ENCODE measurements at places on chromosomes 7 and 10.
A peak's percentile ranks its signal among the peaks of the same experiment; 100 is the strongest.

DNA sequence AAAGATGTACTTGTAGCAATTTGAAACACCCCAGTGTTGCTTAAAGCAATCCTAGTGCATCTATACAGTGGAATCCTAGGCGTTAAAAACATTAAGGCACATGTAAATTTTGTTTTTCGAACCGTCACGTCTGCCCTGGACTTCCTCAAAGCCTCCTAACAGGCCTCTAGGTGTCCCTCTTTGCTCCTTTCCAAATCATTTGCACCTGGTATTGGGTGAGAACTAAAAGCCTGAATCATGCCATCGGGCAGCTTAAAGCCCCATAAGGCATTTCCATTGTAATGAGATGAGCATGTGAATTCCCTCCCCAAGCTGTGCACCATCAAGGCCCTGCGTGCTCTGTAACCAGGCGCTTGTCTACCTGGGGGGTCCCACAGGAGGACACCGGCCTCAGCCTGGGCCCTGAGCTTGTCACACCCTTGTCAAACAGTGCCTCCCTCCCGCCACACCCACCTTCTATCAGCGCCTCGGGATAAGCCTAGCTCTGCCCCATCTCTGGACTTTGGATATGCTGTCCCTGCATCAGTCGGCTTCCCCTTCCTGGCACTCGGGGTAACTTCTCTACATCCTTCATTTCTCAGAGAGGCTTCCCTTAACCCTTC lies 89.2 kb downstream of the WDR11 start:
- no peak for DNase-seq
- no peak overlapping the region for H3K4me3 ChIP-seq
- no peaks in the 10 kb centered on the region for H3K36me3 ChIP-seq
- H3K27ac ChIP-seq: no peak overlapping the region

- no peaks in the 10 kb centered on the region for H3K4me1 ChIP-seq
- H3K27me3 ChIP-seq: no peaks in the 10 kb centered on the region
- no peaks in the 10 kb centered on the region for H3K36me3 ChIP-seq
- no peak overlapping the region for H3K4me3 ChIP-seq
These were observed 65.1 kb downstream of the IGF2BP3 start for GRCh38 chr7:23405240-23405618.

DNA sequence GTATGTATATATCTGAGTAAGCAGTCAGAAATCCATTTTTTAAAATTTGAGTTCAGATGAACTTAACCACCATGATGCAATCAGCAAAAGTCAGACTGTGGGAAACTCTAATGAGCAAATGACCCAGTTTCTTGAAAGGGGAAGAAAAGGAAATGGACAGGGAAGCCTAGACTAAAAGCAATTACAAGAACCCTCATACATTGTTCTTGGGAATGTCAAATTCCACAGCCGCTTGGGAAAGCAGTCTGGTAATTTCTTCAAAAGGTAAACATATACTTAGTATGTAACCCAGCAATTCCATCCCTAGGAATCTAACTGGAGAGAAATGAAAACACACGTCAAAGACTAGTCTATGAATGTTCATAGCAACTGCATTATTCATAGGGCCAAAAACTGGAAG lies 16.4 kb upstream of the FOXK1 start:
- DNase-seq: no peak
- no peaks in the 10 kb centered on the region for H3K36me3 ChIP-seq
- H3K4me1 ChIP-seq: peaks cover 7% of the 10 kb centered on the region
- no peaks in the 10 kb centered on the region for H3K27me3 ChIP-seq

DNA sequence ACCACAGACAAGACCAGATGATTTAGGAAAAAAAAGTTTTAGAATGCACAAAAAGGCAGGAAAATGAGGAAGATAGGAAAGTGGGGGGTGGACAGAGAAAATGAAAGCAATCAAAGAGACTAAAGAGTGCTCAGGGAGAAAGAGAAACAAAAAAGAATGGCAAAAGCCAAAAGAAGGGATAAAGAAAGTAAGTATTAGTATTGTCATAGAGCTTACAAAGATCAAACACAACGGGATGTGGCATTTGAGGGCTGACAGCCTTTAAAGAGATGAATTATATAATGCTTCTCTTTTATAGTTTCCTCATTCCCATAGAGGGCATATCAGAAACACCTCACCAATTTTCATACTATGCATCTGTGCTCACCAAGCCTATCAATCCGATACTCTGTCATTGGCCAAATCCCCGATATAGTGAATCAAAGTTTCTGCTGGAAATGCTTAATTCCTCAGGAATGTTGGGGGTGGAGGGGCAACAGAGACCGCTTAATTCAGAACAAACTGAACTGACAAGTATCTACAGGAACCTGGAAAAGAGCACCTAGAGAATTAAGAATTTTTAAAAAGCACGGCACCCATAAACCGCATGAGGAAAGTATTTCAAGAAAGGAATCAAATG lies 2.7 kb downstream of the COG5 start:
- no peak overlapping the region for H3K27ac ChIP-seq
- H3K36me3 ChIP-seq: peaks cover 13% of the 10 kb centered on the region
- H3K27me3 ChIP-seq: no peaks in the 10 kb centered on the region
- no peak overlapping the region for H3K4me3 ChIP-seq
- DNase-seq: no peak
- H3K4me1 ChIP-seq: peaks cover 3% of the 10 kb centered on the region

GRCh38 chr7:148761499-148762278 lies 63.0 kb downstream of the CUL1 start:
- no peak overlapping the region for H3K4me3 ChIP-seq
- H3K36me3 ChIP-seq: peaks cover 6% of the 10 kb centered on the region
- no peak for DNase-seq
- H3K27me3 ChIP-seq: no peaks in the 10 kb centered on the region
- no peaks in the 10 kb centered on the region for H3K4me1 ChIP-seq
- H3K27ac ChIP-seq: no peak overlapping the region

DNA sequence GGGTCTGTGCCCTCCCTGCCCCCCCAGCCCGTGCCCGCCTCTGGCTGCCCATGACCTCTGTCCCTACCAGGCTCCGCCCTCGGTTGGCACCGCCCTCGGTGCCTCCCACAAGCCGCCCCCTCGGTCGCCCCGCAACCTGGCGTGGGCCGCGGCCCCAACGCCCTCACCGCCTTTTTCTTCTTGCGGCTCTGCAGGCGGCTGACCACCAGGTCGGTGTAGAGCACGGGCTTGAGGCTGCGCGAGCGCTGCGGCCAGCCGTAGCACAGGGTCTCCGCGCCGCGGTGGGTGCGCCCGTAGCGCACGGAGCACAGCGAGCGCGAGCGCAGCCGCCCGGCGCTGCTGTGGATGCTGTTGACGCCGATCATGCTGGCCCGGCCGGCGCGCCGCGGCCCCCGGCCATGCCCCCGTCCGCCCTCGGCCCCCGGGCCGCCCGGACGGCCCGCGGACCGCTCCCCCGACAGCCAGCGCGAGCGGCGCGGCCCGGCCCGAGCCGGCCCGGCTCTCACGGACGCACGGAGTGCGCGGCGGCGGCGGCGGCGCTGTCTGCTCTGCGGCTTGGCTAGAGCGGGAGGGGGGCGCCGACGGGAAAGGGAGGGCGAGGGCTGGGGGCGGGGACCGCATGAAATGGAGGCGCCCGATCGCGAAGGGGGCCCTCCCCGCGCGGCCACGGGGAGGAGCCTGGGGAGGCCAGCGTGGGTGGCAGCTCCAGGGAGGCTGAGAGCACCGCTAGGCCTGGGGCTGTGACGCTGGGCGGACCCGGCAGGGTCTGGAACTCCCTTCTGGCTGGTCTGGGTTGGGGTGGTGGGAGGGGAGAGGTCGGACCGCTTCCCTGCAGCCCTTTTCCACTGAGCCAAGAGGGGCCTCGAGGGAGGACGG lies 9.6 kb downstream of the PSD start:
- H3K36me3 ChIP-seq: no peaks in the 10 kb centered on the region
- H3K4me1 ChIP-seq: peaks cover 7% of the 10 kb centered on the region
- peaks cover 16% of the 10 kb centered on the region for H3K27me3 ChIP-seq
- H3K4me3 ChIP-seq: peak overlapping the region; percentile 63

DNA sequence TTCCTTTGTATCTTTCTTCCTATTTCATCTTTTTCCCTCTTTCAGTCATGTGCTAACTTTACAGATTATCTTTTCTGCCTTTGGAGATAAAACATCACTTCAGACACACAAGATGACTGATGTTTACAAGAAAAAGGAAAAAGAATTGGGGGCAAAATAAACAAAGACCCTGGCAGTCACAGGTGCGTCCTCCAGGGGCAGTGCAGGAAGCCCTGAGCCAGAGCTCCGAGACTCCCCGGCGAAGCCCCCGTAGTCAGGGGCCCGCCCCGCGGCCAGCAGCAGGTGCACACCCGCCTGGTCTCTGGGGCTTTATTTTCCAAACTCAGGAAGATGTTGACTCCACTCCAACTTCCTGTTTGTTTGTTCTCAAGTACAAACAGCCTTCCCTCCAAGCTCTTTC lies 10.2 kb downstream of the STK32C start:
- H3K27me3 ChIP-seq: no peaks in the 10 kb centered on the region
- H3K36me3 ChIP-seq: no peaks in the 10 kb centered on the region
- H3K27ac ChIP-seq: no peak overlapping the region
- no peak overlapping the region for H3K4me3 ChIP-seq
- no peak for DNase-seq
